ENCODE measurements at places on chromosomes 1 and 21.

DNA sequence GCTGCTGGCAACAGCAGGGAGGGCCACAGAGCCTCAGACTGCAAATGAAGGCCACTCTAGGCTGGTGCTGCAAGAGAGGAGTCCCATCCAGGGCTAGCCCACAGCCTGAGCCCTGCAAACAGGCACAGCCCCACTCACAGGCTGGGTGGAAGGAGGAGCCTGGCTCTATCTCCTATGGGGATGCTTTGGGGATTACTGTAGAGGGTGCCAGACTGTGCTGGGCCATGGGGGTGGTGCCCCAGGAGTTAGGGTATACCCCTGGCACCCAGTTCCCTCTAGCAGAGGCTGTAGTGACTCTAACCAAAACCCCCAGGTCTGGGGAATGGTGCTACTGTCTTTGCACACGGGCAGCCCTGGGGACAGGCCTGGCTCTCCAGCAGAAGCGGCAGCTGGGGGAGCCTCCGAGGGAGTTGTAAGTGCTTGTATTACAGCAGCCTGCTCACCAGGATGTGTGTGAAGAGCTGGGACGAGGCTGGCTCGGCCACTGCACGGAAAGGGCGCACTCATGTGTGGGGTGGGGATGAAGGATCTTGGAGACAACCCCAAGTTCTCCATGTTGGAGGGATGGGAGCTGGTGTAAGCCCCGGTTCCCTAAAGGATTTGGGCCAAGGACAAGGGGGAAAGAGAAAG lies 23.4 kb upstream of the EVA1B start:
- DNase-seq = no peak

- no peak for DNase-seq
Measured at GRCh38 chr1:93695411-93696005, 13.9 kb upstream of the BCAR3 start.

DNA sequence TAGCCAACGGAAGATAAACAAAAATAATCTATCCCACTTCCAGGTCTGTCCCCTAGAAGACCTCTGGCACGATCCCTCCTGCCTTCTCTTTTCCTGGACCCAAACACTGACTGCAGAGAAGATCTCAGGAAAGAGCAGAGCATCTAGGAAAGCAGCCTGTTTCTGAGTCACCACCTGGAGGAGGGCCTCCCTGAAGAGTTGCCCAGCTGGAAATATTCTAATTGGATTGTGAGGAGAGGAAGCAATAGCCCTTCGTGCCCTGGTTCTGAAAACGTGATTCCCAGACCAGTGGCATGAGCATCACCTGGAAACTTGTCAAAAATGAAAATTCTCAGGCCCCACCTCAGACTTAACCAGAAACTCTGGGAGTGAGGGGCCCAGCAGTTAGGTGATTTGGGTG lies 411.1 kb downstream of the SETD4 start:
- DNase-seq = no peak

GRCh38 chr1:212255705-212256307 lies 29.4 kb upstream of the PPP2R5A start:
- no peak for DNase-seq

DNA sequence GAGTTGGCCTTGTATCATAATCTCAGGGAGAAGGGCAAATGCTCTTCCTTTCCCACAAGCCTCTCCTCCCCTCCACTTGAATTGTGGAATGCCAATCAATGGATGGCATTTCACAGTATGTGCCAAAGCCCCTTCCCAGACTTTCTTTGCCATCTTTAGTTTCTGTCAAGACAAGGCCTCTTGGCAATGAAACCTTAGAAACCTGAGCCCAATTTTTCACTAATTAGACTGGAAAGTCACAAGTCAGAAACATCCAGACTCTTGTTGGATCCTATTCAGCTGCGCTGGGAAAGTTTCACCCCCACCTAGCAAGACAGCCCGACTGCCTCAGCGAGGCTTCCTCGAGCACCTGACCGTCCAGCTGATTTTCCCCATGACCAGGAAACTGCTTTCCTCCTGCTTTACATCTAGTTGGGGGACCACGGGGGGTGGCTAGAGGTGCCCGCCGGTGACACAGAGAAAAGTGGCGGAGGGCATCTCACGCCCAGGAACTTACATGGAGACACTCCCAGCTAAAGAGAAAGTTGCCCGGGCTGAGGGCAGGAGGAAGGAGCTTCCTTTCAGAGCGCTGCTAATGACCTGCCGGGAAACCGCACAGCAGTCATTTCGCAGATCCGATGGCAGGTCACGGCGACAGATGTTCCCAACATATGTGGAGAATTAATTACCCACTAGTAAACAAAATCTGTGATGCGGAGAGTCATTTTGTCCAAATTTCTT lies 302.6 kb upstream of the RRP15 start:
- DNase-seq = no peak

- DNase-seq = no peak
Measured at GRCh38 chr1:167927046-167927754, 9.3 kb upstream of the DCAF6 start.

- no peak for DNase-seq
Measured at GRCh38 chr1:100053119-100053518, 79.6 kb downstream of the SASS6 start.

DNA sequence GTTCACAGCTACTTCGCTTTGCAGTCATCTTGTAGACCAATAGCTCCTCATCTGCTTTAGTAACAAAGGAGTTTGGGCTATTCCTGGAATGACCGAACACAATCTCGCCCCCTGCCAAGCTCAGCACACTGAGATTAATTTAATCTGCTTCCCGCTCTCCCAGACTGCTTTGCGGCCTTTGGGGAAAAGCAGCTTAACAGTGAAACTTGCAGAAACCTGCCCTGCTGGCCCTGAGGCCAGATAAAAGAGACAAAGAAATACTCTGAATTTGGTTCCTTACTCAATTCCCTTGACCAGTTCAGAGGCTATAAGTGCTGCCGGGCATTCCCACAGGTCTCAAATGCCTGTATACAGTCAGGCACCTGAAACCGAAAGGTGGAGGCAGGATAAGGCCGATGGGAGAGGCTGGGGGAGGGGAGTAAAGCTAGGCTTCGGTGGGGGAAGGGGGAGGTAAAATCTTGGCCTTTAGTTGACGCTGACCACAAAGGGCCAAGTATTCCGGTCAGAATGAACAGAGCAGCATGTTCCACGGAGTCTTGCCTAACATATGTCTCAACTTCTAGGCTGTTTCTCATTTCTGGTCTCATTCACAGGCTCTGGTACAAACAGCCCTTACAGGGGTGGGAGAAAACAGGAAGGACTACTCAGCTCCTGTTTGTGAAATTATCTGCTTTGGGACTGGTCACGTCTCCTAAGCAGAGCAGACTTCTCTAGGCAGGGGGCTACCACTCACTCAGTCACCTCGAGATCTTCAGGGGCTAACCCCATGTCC lies 17.7 kb upstream of the A3GALT2 start:
- DNase-seq = no peak

DNA sequence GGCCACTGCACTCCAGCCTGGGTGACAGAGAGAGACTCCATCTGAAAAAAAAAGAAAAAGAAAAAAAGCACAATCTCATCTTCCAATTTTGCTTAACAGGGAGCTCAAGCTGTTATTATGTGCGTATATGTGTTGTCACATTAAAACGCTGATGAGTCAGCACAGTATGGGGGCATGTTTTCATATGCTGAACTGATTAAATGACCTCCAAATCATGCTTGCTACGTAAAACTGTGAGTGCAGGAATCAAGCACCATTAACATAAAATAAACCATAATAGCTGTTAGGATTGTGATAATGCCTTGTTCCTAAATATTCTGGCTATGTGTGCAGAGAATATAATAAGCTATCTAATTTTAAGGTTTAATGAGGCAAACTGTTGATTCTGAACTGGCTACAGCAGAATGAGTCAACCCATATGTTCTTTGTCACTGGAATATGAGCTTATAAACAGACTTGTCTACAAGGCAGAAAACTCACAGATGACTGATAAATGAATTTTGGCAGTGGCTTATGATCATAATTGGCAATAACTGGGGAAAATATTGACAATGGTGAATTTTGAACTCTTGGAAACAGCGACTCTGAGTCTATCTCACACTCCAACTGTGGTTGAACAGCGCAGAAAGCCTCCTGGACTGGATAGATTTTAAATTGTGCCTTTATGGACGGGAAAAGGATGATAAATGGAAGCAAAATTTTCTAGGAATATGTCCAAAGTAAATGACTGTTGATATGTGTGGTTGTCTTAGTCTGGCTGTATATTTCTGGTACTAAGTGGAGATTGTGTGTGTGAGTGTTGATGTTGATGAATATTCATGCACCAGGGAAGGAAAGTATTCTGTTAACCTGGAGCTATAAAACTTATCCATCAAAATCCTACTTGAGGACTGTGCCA lies 75.5 kb downstream of the VCAM1 start:
- DNase-seq = no peak

GRCh38 chr1:190159146-190159545 lies 318.5 kb downstream of the BRINP3 start:
- DNase-seq = no peak

DNA sequence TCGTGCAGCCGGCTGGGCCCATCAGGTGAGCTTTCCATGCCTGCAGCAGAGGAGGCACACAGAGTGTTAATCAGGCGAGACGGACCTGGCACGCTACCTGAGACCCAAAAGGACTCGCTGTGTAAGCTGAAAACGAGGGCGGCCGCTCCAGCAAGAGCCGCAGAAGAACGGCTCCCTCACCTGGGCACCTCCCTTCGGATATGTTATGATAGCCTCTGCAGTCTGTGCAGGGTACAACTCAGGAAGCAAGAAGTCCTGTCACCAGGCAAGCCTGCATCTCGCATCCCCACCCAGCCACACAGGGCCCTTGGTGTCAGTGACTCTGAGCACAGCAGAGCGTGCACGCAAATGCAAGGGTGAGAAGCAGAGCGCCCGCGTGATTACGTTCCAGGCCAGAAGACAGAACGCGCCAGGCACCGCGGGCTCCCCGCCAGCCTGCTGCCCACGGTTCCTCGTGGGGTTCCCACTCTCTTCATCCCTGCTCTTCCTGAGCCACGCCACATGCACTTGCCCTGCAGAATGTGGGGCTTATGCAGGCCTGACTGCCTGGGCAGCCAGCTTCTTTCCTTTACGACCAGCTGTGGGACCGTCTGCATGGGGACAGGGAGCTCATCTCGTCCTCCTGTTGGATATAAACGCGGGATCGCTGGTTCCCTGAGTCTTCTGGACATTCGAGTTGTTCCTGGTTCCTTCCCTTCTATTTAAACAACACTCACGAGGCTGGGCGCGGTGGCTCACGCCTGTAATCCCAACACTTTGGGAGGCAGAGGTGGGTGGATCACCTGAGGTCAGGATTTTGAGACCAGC lies 20.2 kb upstream of the LRRC47 start:
- no peak for DNase-seq

- DNase-seq = no peak
Measured at GRCh38 chr21:42093186-42093585, 22.1 kb downstream of the UMODL1 start.

DNA sequence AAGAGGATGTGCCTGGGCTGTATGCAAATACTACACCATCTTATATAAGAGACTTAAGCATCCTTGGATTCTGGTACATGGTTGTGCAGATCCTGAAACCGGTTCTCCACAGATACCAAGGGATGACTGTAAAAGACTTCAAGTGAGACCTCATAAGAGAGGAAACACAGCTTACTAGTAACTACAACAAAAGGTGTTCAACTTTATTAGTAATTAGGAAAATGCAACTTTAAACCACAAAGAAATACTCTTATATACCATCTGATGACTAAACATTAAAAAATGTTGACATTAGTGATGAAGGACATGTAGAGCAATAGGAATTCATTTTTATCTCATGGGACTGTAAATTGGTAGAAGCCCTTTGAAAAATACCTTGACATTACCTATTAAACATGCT lies 102.7 kb downstream of the RASAL2 start:
- DNase-seq = no peak

DNA sequence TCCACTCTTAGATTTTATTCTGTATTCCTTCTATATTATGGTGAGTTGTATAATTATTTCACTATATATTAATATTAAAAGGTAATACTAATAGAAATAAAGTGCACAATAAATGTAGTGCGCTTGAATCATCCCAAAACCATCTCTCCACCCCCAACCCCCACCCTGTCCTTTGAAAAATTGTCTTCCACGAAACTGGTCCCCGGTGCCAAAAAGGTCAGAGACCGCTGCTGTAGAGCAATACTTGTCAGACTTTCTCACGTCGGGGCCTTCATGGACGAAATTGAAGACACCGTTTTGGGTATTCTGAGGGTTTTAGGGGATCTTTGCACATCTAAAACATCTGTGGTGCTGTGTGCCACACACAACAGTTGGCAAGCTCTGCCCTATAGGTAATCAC lies 19.6 kb downstream of the DYRK1A start:
- no peak for DNase-seq

DNA sequence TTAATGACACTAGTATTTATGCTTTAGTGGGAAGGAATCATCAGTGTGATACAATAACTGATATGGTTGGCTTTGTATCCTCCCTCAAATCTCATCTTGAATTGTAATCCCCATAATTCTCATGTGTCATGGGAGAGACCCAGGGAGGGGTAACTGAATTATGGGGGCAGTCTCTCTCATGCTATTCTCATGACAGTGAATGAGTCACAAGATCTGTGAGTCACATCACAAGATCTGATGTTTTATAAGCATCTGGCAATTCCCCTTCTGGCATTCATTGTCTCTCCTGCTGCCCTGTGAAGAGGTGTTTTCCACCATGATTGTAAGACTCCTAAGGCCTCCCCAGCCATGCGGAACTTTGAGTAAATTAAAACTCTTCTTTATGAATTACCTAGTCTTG lies 1760.3 kb downstream of the NCAM2 start:
- no peak for DNase-seq

GRCh38 chr1:89540406-89540970 lies 15.9 kb downstream of the LRRC8B start:
- no peak for DNase-seq

DNA sequence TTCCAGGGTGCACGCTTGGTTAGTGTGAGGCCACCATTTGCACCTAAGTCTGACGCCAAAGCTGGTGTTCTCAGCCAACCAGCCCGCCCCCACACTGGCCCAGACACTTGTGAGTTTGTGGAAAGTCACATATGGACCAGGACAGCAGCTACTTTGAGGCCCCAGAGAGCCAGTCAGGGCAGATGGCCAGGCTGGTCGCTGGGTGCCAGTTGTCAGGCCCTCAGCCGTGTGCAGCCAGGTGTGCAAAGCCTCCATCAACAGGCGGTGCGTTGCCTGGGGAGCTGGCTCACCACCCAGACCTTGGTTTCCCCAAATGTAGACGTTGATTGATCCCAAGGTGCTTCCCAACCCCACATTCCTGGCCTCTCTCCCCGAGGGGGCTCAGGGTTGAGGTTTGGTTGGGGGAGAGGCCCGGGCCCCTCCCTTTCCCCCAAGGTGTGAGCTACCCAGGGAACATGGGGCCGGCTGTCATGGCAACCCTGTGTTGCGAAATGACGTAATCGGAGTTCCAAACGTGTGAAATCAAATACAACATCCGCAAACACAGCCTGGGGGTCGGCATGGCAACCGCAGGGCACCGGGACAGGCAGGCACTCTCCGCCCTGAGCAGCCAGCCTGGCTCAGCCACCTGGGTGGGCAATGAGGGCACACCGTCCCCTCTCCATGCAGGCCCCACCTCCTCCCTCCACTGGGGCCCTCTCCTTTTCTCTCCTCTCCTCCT lies 42.2 kb upstream of the WNT4 start:
- no peak for DNase-seq

DNA sequence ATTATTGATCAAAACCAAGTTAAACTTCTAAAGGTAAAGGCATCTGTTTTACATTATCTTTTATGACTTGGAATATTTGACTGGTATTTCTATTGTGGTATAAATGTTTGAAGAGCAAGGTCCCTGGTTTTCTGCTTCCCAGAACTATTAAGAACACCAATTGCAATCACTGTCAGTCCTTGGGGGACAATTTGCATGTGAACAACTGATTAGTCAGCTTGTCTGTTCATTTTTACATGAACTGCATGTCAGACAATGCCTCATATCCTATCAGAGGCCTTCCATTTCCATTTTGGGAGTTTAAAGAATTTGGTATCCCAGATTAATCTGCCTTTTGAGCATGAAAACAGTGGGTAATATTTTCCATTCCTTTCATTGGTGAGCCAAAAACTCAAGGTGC lies 654.9 kb upstream of the USP24 start:
- DNase-seq = no peak
